Stimulated activated naive B cell treated with anti-CD40 and anti-IgM and Interleukin-4, amounts not matched to agents 10 μg/mL and 1 μg/mL and 100 μg/mL, for 72 hours (primary cell): ENCODE measurements at places on chromosomes 3 and 15.

DNA sequence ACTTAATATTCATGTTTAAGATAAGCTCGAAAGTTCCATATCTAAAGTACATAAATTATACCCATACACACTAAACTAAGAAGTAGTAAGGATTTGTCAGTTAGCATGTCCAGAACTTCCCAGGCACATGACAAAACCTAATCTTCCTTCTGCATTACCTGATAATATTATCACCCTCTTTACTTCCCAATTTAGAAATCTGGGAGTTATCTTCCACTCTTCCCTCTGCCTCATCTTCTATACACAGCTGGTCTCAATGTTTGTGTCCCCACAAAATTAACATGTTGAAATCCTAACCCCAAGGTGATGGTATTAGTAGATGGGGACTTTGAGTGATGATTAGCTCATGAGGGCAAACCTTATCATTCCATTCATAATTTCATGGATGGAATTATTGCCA lies 15.3 kb downstream of the GABPB1 start:
- no peak for DNase-seq

- peak; percentile 35 for DNase-seq
Observed at GRCh38 chr15:85534031-85534430, 153.6 kb downstream of the AKAP13 start.

- no peak for DNase-seq
Observed at GRCh38 chr3:130259166-130259874, 86.2 kb upstream of the COL6A5 start.

- DNase-seq, result no peak
Observed at GRCh38 chr3:107589454-107589853, 66.7 kb downstream of the BBX start.

DNA sequence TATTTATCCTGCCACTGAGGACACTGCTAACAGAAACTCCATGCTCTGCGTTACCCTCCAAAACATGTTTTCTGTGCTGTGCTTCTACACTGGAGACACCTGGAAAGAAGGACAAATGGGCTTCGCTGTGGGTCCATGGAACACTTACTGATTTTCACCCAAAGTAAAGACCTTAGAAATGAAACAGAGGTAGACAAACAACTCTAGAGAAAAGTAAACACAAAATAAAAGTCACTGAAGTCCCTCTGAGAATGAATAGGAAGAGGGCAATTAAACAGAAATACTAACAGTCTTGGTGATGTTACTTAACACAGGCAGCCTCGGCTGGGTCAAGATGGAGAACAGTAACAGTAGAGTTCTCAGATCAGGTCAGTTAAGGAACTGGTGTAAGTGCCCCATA lies 6.7 kb upstream of the STIMATE start:
- no peak for DNase-seq

GRCh38 chr3:71056327-71056726 lies 527.2 kb downstream of the FOXP1 start:
- DNase-seq, result no peak

DNA sequence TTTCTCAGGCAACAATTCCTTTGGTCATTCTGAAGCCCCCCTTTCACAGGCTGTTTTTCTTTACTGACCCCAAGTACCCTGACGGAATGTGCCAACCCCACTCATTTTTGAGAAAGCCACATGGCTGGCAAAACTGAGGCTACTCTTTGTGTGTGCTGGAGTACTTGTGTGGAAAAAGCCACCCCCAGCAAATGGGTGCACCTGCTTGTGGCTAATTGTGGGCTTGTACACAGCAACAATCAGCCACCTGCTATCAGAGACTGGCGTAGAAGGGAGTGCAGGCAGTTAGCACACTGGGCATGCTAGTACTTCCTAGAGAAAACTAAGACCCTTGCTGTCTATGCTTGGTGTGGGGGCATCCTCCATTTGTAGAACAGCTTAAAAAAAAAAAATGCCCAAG lies 110.1 kb upstream of the LMOD3 start:
- no peak for DNase-seq

- no peak for DNase-seq
Observed at GRCh38 chr3:56321383-56321782, 146.9 kb downstream of the ERC2 start.

DNA sequence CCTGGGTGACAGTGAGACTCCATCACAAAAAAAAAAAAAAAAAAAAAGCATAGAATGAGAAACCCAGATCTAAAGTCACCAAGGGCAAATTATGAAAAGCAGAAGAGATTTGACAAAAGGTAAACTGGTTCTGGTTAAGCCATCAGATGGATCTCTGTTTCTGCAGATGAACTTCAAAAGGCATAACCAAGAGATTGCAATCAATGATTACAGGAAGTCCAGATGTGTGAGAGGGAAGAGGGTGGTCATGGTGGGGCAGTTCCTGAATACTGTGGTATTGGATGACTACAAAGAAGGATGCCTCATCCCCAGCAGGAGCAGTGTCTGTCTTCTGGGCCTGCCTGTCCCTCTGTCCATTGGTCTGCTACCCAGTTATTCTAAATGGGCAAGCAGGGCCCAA lies 3.8 kb downstream of the P4HTM start:
- DNase-seq, result no peak

DNA sequence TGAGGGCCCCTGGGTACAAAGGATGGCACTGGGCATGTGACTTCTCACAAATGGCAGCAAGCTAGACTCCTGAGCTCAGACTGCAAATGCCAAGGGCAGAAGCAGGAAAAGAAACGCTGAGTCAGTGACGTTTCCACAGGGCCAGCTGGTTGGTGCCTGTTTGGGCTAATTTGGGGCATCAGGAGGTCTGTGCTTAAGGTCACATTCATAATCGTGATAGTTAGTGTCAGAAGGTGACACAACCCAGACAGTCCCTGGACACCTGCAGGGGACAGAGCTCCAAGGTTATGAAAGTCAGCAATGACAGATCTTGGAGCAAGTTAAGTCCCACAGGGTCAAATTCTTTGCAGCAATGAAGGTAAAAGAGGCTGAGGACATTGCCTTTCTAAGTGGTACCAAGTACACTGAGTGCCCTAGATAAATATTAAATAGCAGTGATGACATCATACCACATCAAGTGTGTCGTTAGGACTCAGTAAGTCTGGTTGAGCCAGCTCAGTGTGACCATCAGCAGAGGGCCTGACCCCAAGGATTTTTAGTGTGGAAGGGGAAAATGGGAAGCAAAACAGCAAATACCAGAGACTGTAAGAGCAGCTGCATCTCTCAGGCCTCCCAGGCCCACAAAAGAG lies 556.9 kb upstream of the CFAP20DC start:
- DNase-seq, result no peak

- DNase-seq, result no peak
Observed at GRCh38 chr3:35643495-35643894, 4.2 kb downstream of the ARPP21 start.

DNA sequence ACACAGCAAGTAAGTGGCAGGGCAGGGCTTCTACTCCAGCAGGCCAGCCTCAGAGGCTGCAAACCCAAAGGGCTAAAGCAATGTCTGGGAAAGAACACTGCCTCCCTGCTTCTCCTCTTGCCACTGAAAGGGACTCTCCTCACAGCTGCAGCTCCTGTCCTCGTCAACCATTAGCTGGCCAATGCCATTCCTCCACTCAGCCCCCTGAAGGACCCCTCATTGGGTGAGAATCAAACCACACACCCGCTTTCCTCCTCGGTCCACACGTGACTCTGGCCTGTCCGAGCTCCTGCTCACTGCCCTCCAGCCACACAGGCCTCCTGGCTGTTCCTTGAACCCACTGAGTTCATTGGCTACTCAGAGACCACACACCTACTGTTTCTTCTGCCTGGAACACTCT lies 253.7 kb upstream of the TLE3 start:
- no peak for DNase-seq

GRCh38 chr3:2727610-2728318 lies 382.4 kb downstream of the IL5RA start:
- DNase-seq, result no peak

DNA sequence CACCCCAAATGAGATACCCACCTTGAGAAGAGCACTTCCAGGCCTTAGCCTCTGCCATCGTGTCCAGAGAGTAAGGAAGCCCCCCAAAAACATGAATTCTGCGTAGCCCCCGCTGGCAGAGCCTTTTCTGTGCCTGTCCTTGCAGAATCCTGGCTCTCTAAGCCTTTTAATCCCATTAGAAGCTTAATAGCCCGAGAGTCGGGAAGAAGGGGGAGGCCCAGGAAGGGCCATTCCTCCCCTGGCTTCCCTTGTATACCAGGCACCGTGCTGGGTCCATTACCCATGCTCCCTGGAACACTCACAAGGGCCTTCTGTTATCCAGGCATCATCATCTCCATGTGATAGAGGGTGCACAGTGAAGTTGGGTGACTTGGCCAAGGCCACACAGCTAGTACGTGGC lies 7.1 kb downstream of the SPTBN5 start:
- DNase-seq, result no peak

DNA sequence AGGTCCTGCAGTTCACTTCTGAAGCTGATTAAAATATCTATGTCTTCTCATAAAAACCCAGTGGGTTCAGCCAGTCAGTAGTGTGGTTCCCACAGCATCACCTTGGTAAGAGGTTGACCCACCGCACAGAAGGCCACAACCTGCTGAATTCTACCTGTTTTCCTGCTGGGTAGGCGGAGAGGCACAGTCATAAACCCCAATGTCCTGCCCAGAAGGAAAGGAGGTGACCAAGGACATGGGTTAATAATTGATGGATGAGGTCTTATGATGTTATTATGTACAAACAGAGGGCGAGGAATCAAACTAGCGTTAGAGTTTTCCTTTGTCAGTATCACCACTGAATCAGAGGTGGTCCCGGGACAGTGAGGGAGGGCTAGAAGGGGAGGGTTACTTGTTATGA lies 27.8 kb downstream of the CA12 start:
- no peak for DNase-seq

GRCh38 chr3:189146848-189147247 lies 24.9 kb upstream of the TPRG1 start:
- no peak for DNase-seq

DNA sequence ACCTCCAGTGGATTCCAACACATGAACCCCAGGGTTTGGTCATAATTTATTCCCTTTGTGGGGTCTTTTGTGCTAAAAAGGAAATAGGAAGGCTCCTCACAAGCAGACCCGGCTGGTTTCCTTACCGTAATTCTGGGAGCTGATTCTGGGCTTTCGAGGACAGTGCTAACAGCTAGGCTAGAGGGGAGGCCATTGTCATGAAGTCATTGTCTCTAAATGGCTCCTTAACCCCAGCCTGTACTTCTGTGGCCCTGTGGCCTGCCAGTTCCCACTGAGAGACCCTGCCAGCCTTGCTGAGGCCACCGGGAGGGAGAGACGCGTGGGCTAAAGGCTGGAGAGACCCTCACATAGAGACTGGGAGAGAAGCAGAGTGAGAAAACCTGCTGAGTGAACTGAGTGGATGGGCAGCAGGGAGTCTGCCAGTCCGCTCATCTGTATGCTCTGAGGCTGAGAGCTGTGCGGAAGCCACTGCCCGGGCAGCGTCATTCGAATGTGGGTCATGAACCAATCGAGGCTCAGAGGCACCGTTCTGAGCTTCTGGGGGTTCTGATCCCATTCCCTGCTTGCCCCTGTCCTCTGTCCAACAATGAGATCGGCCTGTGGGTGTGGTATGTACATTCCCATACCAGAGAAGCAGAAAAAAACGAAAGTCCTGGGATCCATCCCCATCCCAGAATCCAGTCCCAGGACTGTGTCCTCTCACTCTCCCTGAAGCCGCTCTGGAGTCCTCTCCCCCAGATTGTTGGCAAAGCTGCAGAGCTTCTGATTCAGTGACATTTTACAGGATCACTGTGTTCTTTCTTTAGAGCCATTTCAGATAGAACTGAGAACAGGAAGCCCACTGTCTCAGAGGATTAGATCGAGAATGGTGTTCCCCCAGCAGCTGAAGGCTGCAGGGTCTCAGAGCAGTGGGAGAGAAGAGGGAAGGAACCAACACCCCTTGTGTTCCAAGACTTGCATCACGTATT lies 21.3 kb upstream of the DGKG start:
- no peak for DNase-seq

DNA sequence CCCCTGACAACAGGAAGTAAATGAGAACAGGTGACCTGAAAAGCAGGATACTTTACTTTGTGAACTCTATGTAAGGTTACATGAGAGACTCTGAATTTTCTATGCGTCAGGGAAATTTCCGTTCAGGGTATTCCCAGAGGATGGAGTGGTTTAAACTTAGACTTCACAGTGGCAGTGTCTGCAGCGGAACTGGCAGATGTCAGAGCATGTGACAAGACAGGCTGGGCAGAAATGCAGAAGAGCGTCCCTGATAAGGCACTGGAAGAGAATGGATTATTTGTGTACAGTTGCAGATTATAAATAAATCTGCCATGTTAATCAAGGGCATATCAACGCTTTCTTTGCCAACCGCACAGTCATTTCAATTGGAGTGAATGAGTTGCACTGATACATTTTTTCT lies 598.4 kb upstream of the ZNF717 start:
- no peak for DNase-seq

DNA sequence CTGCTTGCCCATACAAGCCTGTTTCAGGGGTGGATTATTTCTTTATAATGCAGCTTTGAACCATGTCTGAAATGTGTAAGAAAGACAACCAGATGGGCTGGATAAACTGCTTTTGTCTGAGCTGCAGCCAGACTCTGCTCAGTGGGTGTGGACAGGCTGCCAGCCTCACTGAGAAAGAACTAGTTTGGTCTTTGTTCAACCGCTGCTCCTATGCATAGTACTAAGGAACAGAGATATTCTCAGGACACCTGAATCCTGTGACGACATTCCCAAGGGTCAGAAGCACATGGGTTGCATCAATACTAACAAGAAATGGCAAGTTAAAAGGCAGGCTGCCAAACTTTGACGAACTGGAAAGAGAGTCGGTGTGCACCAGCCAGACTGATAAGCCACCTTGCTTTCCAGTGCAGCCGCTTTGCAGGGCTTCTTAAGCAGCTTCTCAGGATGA lies 57.2 kb downstream of the PLD1 start:
- DNase-seq, result no peak

- no peak for DNase-seq
Observed at GRCh38 chr15:78023865-78024518, 53.5 kb downstream of the TBC1D2B start.

DNA sequence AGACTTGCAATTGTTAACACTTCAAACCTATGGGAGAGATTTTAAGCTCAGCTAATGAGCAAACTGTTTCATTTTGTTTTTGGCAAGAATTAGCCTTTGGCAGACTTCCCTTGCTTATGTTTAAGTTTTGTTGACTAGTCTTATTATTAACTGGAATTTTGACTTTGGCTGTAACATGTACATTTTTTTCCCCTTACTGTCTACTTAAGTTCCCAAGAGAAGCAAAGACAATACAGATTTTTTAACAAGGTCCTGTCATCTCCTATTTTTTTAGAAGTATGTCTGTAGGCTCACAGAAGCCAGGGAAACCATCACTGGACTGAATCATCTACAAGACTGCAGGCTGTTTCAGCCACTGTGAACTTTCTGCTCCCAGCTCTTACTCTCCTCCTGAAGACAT lies 74.3 kb downstream of the DGKG start:
- no peak for DNase-seq

DNA sequence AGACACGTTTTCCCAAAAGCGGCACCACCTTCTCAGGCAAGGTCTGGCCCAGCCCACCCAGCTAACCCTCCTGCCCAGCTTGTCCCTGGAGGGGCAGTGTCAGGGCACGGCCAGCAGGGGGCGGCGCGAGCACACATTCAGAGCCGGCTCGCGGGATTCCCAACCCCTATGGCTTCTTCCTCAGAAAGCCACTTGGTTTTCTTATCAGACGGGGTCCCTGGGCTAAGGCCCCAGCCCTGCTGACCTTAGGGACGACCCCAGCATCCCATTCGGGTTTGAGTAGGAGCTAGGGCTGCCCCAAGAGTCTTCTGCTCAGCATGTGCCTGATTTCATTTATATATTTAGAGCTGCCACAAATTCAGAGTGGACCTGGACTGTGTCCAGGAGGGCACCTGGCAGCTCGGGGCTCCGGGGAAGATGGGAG lies 14.5 kb downstream of the RLBP1 start:
- DNase-seq, result peak; percentile 50

GRCh38 chr15:37007301-37007700 lies 93.0 kb downstream of the MEIS2 start:
- DNase-seq, result no peak
